ENCODE measurements at places on chromosomes 1 and 21.

GRCh38 chr1:155184835-155185782 is 11.5 kb downstream of the TRIM46 start:
- DNase-seq = no peak

- DNase-seq = no peak
These were observed 29.0 kb downstream of the PKP1 start for GRCh38 chr1:201312298-201312697.

- no peak for DNase-seq
These were observed 21.1 kb upstream of the GPR157 start for GRCh38 chr1:9149837-9150581.

- no peak for DNase-seq
These were observed 18.8 kb upstream of the DYNLT5 start for GRCh38 chr1:66733348-66734017.

DNA sequence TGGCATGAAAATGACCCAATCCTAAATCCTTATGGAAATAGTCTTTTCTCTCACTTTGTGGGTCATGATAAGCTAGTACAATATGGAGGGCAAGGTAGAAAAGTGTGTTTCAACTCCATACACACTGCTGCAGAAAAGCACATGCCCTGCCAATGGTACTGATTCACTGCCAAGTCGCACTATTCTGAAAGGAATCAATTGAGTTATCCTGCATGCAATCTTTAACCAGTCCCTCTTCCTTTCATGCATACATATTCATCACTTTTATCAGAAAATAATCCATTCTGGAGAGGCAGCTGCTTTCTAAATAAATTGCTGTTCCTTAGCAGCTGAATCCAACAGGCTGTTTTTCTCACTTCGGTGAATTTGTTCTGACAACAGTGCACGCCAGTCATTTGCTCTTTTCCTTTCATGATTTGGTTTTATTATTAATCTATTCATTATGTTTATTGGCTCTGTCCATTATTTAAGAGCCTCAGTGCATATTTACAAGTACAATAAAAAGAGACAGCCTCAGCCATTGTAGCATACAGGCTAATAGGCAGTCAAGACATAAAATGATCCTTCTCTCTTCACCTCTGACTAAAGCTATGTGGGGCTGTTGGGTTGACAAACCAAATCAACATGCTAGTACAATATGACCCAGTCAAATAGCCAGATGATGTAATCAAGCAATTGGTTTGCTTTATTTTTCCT is 108.8 kb downstream of the CHD1L start:
- DNase-seq = no peak

GRCh38 chr1:209041927-209042326 is 541.6 kb upstream of the CAMK1G start:
- no peak for DNase-seq

DNA sequence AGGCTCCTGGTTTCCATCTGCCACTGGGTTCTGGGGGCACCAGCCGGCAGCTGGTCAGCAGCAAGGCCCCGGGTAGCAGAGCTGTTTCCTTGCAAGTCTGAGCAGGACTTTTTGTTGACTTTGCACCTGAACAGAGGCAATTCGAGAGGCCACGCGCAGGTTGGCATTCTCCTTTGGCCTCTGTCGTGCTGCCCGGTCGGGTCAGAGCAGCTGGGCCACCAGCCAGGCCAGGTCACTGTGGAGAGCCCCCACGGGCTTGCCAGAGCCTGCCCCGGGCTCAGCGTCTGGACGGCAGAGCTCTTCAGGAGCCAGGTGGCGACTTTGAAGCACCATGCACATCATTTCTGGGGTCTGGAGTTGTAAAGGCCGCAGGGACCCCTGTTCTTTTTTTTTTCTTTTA is 28.4 kb upstream of the TMEM52 start:
- no peak for DNase-seq

DNA sequence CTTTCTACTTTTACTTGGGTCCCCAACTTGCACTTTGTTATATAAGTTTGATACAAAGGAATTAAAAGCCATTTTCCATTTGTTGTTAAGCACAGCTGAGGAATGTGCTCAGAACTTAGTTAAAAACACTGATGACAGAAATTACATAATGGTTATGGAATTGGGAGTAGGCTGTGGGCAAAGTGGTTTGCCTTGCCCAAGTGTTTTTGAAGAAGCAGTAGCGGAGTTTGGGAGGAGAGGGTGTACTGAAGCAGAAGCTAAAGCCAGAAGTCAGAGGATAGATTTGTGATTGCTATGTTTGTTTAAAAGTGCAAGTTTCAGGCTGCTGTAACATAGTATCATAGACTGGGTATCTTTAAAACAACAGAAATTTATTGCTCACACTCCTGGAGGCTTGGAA is 391.8 kb downstream of the DUSP10 start:
- DNase-seq = no peak

DNA sequence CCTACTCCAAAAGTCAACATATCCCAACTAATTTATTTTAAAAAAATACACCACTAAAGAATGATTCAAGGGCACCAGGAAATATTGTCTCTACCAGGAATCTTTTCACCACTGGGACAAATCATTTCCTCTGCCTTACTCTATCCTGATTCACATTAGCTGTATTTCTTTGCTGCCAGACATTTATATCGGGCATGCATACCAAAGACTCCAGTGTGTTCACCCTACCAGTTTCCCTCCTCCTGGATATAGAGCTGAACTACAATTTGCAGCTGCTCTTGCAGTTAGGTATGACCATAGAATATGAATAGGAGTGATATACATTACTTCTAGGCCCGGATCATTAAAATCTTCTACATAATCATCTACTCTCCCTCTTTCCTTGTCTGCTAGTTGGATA is 7.6 kb downstream of the KCNJ6 start:
- no peak for DNase-seq

GRCh38 chr1:61077676-61078541 is 4.5 kb upstream of the NFIA start:
- DNase-seq = peak; percentile 71

DNA sequence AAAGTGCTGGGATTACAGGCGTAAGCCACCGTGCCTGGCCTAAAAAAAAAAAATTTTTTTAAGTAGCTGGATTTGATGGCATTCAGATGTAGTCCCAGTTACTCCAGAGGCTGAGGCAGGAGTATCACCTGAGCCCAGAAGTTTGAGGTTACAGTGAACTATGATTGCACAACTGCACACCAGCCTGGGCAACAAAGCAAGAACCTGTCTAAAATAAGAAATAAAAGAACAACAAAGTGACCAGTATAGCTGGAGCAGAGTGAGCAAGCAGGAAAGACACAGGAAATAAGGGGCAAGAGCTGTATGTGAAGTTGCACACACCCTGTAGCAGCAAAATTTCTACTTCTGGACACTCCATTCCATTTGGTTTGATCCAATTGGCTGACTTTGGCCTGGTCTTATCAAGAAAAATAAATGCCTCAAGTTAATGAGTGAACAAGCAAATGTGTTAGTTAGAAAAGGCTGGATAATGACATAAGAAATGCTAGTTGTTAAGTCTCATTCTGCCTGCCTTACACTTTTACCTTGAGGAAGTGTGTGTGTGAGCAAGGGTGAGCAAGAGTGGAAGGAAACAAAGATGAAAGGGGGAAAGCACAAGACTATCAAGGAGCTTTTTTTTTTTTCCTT is 7.9 kb downstream of the ATP5IF1 start:
- no peak for DNase-seq

DNA sequence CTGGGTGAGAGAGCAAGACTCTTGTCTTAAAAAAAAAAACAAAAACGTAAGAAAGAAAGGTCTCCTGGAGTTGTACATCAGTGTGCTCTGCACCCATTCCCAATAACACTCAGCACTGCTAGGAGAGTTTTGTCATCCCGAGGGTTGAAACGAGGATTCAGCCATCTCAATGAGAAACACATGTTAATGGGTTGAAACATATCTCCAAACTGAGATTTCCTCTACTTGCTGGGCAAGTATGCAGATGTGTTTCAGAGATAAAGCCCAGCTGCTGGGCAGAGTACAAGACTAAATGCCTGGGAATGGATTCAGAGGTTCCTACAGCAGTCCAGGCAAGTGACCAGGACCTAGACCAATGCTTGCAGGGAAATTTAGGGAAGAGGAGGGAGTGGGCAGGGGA is 2.6 kb upstream of the MFN2 start:
- no peak for DNase-seq

DNA sequence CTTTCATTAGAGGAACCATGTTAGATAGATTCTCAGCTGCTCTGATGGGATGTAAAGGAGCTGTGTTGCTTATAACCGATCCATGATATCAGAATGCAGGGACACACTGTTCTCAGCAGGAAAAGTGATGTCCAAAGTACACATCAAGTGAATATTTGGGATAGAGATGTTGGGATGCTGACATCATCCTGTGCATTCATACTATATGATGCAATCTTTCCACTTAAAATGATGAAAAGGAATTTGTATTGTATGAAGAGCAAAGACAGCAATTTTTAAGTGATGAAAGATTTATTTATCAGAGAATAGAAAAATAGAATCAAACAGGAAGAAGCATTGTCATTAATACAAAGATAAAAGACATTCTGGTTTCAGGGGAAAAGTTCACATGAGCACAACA is 110.1 kb downstream of the ERG start:
- no peak for DNase-seq

DNA sequence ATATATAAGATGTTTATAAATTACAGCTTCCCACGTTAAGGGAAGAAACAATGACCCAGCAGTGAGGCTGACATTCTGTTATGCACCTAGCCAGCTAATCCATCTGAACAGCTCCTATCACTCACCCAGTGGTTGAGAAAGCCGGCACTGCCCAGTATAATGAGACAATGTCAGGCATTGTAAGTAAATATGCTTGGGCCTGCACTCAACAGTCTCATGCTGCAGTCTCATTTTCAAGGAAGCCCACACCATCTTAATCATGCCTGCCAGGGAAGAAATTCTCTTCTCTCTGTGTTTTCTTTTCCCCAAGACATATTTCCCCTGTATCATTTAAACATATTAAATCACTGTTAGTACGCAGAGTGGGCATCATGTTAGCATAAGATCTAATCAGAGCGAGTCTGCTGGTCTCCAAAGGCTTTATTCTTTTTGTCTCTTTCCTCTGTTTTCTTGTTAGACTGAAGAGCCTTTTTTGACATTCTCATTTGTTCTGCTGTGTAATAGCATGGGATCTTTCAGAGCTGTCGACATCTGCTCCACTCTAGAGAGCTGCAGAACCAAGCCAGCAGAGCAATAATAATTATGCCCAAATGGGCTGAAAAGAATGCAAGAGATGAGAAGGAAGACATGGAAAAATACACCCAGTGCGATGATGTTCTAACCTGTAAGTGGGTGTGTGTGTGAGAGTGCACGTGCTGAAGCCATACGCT is 67.6 kb upstream of the SLC22A15 start:
- DNase-seq = no peak

DNA sequence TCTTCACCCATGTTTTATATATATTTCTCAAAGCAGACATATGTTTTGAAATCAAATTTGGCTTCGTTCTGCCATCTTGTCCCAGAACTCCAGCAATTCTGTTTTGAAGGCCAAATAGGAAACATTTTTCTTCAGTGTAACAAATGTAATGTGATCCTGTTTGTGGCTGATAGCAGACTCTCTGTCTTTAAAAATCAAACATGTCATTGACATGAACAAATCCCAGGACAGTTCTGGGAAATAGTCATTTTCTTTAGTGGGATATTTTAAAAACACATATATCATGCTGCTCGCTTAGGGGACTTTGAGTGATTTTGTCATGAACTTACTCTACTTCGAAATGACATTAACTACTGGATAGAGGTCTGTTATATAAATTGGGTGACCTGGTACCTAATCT is 51.4 kb downstream of the HMCN1 start:
- DNase-seq = no peak

DNA sequence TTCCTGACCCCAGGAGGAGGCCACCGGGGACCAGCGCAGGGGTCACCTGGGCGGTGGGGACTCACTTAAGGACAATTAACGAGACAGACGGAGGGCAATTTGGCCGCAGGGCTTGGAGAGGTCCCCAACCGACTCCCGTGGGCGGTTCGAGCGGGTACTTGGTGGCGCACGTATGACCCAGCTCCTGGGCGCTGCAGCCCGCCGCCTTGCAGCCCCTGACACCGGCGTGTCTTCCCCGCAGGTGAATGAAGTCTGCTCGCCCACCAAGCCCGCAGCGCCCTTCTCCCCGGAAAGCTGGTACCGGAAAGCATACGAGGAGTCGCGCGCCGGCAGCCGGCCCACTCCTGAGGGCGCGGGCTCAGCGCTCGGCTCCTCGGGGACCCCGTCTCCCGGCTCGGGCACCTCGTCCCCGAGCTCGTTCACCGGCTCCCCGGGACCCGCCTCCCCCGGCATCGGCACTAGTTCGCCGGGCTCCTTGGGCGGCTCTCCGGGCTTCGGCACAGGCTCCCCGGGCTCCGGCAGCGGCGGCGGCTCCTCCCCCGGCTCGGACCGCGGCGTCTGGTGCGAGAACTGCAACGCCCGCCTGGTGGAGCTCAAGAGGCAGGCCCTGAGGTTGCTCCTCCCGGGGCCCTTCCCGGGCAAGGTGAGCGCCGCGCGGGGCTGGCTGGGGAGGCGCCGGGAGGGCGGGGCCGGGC is 1.4 kb downstream of the KIF26B start:
- peak; percentile 80 for DNase-seq

DNA sequence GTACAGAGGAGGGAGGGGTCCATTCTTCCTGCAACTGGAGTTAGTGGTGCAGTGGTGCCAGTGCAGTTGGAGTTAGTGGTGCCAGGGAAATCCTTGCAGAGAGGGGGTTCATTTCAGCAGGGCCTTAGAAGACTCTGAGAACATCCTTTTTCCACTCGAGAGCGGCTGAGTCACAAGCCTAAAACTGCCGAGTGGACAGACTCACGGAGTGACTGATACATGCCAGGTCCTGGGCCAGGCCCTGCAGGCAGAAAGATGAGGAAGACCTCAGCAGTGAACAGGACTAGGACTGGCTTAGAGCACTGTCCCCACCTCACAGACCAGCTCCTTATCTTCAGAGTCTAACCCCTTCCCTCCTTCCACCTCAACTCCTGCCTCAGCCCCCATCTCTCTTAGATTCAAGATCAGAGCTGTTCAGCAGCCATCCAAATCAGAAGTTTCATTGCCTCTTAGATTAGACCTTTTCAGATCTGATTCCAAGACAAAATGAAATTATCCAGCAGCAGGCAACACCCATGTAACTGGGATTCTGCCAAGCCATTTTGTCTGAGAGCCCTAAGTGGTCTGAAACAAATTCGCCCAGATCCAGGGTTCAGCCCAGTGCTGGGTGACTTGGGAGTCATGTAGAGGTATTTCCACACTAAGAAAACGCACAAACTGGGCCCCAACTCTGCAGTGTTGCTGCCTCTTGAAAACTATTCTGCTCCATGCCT is 12.7 kb upstream of the IKBKE start:
- no peak for DNase-seq

DNA sequence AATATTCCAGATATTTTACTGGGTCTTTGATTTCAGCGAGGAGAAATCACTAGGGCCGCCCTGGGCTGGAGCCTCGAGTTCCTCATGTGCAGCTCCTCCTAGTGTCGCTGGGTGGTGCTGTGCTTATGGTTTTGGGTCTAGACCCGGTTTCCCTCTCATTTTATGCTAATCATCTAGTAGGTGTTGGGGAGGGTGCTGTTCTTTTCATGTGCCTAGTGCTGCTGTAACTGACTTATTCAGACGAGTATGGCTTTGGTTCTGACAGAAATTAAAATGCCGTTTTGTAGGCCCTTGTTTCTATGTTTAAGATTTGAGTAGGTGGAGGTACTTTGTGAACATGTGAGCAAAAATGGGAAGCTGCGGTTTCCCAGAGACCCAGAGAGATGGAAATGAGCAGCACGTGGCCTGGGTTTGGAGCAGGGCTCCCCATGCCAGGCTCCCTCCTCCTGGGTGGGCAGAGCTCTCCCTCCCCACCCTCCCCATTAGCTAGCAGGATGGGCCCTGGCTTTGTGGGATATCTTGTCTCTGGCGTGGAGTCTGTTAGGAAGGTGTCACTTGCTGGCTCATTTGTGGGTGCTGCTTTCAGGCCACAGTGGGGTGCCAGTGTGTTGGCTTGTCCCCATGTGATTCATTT is 74.0 kb upstream of the GPR88 start:
- no peak for DNase-seq

Data from GOT3 (cell line).